ENCODE measurements at places on chromosomes 11 and 22. TPM values are rescaled to one million over a fixed set of nuclear protein-coding genes. Genes with fewer than 3 reads are reported as not detected.

DNA sequence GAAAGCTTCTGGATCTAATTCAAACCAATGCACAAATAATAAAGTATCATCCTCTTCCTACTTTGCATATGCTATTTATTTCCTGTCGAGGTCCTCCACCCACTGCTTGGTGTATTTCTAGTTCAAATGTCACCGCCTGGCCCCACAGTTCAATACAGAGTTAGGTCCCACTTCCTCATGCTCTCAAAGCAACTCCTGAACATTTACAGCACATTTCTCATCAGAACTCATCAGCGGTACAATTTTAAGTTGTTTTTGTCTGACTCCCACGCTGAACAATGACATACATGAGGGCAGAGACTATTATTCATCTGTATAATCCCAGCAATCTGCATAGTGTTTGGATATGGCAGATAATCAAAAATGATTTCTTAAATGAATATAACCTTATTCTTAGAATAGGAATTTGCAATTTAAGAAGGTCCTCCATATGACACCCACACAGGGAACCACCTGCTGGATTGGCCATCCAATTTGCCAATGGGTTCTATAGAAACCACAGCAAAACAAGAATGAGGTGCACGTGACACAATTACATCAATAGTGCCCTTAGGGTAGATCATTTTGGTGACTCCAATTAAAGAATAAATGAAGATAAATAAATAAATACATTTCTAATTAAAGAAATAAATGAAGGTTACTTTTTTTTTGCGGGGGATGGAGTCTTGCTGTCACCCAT, 54.2 kb downstream of the SLC25A17 start:
- DNase-seq, result no peak

DEFB131B gene
- total RNA-seq, result not detected

HTR3A gene
- total RNA-seq, result not detected

GLB1L3 gene
- 0.61 TPM for total RNA-seq

DNA sequence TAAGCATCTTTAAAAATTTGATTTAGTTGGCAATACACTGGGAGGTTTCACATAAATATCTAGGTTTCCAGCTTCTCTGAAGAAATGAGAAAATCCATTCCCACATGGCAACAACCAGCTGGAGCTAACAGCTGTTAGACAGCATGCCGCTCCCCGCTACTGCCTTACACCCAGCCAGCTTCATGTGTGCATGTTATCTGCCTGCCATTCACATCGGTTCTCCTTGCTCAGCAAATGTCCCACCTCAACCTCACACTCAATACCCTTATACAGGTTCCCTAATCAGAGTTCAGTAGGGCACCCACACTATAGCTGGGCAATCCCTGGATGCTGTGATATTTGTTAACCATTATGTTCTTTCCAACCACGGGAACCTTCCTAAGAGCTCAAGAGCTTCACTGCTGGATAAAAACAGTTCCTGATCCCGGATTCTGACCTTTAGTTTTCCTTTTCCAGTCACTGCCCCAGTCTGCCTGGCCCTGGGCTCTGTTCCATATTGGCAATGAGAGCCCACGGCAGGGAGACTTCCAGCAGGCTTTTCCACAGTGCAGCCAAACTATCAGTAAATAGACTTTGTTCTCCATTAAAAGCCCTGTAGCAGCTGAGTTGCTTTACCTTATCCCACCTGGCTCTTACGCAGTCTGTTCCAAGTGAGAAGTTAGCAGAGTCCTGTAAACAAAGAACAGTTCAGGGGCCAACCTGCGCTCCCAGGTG, 8.6 kb downstream of the RPUSD4 start:
- no peak for DNase-seq
